A549 (cell line): ENCODE measurements at places on chromosomes 5 and 9. TPM values are rescaled to one million over a fixed set of nuclear protein-coding genes. Genes with fewer than 3 reads are reported as not detected.

Gene CTNND2
- not detected in 3 replicates for polyA plus RNA-seq

Gene OTP
- polyA plus RNA-seq = 0.03 to 0.04 TPM (median 0.04 TPM) in 3 replicates

Gene ANKRD20A1
- polyA plus RNA-seq = 0.14 to 0.51 TPM (median 0.25 TPM) in 3 replicates

Gene GCNT4
- polyA plus RNA-seq = 0.25 to 0.28 TPM (median 0.28 TPM) in 3 replicates

Gene CMBL
- 32.6 to 35.7 TPM (median 33.8 TPM) in 3 replicates for polyA plus RNA-seq

Gene MOB3B
- polyA plus RNA-seq = 5.7 to 7.6 TPM (median 6.4 TPM) in 3 replicates

Gene CCNJL
- 6.6 to 8.4 TPM (median 7.4 TPM) in 3 replicates for polyA plus RNA-seq

Gene HABP4
- 11.9 to 12.8 TPM (median 12.0 TPM) in 3 replicates for polyA plus RNA-seq

Gene SLC6A3
- polyA plus RNA-seq = 0.03 to 0.06 TPM (median 0.05 TPM) in 3 replicates

GRCh38 chr9:128615571-128615970 is 41.1 kb downstream of the DYNC2I2 start:
- DNase-seq = no peak

GRCh38 chr9:84917366-84918070 is 248.0 kb downstream of the NTRK2 start:
- DNase-seq = no peak

- DNase-seq = no peak
Measured at GRCh38 chr5:86536396-86536795, 81.3 kb upstream of the COX7C start.

- no peak for DNase-seq
Measured at GRCh38 chr5:32088214-32088613, 85.9 kb downstream of the GOLPH3 start.

DNA sequence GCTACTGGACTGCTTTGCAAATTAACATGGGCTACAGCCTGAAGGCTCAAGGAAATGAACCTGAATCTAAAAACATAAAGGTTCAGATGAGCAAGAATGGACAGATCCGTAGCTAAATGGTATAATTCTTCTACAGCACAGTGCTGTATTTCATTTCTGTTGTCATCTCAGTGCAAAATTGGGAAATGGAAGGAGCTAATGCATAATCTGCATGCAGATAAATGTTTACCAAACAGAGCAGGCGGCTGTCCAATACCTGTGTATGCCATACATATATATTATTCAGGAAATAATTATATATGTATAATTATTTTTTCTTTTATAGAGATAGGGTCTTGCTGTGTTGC is 4.3 kb upstream of the HSPA9 start:
- no peak for DNase-seq

DNA sequence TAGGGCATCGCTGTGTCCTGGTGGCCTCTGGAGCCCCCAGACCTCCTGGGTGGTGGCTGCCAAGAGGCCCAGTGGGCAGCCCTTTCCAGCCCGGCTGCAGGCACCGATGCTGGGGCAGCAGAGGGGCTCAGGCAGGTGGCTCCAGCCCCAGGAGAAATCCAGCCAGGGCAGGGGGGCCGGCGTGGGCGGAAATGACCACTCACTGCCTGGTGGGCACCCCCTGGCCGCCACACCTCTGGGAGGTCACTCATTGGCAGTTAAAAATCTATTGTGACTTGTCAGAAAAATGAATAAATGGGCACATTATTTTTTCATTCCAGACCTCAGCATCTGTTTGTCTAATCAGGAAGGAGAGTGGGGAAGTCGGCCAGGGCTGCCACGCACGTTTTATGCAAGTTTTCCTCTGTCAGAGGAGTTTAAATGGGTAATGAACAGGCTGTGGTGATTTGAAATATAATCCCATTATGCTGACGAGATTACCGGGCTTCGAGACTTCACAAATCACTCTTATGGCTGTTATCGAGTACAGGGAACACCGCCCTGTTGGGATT is 171.9 kb downstream of the GAPVD1 start:
- no peak for DNase-seq

DNA sequence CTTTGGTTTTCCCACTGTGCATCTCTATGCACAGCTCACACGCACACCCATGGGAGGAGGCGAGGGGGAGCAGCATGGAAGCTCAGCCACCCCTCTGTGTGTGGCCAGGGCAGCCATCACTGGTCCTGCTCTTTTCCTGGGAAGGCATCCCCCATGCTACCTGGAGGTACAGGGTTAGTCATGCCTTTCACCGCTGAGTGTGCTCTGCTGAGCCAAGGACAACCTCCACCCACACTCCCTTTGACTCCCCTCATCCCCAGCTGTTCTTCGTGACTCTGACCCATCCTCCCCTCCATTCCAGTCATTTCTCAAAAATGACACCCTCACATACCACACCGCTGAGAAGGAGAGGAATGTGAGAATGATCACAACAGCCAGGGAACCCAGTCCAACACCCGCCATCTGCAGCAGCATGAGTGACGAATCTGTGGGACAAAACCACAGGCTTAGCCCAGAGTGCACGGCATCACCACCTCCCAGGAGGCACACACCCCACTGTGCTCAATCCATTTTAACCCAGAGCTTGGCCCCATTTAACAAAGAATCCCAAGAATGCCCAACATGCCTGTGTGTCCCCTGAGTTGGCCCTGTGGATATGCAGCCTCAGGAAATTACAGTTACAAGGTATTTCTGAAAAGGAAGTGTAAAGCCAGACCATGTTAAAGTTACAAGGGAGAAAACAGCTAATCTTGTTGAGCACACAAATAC is 133.4 kb downstream of the SUSD1 start:
- DNase-seq = peak; percentile 77

DNA sequence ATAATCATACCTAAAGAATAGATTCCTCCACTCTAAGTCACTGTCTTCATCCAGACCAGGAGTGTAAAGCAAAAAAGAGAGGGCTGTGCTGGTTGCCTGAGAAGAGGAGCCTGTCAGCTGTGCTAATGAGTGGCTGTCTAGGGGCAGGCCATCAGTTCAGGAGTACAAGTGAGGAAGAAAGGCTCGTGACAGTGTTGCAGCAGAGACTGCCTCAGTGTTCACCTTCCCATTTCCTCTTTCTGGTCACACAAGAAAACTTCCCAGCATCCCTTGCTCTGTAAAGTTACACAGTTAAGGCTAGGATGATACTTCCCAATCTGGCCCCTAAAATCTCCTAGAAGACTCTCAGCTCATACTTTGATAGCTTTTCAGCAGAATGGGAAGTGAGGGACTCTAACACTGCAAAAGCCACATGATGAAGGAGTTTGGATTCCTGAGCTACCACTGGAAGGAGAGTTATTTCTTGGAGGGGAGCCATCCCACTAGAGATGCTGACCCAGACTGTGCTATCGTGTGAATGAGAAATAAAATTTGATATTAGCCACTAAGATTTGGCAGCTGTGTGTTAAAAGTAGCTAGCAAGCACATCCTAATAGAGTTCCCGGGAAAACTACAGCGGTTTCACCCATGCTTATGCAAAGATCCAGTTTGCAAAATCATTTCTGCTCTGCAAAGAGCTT is 67.1 kb downstream of the ADAMTS12 start:
- no peak for DNase-seq

DNA sequence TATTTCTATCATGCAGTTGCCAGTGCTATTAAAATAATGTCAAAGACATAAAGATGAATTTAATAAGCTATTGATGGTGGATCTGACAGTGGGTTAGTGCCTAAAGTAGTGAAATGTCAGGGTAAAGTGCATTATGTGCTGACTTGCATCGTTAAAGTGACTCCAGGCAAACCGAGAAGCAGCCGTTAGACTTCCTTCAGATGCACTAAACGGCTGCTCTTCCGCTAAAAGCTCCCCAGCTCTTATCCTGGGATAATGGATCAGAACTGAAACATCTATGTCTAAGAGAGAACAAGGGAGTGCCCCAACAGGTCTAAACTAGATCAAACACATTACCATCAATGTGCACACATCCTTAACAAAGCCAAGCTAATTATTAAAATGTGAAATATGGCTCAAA is 468.2 kb downstream of the NTRK2 start:
- DNase-seq = no peak

GRCh38 chr5:145924849-145925248 is 11.5 kb upstream of the SH3RF2 start:
- DNase-seq = no peak

DNA sequence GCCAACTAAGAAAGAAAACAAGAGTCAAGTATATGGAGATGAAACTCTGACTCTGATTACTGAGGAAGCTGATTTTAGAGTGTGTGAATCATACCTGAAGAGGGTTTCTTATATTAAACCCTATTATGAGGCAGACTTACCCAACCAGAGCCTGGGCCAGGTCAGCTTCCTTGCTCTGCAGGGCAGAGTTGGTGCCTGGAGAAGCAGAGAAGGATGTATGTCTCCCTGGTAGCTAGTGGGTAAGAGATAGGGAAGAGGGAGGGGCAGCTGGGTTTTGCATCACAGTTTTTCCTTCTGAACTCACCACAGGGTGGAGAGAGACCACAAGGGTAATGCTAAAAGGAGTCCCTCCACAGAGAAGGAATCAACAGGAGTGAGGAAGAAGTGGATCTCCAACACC is 104.1 kb downstream of the CMYA5 start:
- DNase-seq = no peak

GRCh38 chr5:143481697-143482531 is 78.4 kb upstream of the NR3C1 start:
- DNase-seq = no peak

- peak; percentile 75 for DNase-seq
Measured at GRCh38 chr9:107711542-107711941, 222.0 kb upstream of the KLF4 start.

GRCh38 chr9:76906647-76906975 is 697 bp upstream of the PRUNE2 start:
- no peak for DNase-seq

DNA sequence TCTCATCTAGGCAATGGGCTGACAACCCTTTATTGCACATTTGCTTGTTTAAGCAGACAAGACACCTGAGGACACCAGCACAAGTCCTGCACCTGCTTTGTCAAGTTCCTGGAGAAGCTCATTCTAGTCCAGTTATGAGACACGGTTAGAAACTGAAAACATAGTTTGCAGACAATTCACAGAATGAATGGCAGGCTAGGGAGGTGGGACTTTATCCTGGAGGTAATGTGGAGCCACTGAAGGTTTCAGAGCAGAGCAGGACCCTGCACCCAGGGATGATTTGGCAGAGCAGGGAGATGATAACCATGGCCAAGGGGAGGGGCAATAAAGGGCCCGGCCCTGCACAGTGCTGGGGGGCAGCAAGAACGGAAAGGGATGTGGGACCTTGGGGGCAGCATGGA is 50.7 kb upstream of the SLC25A51 start:
- no peak for DNase-seq

GRCh38 chr5:3362606-3362910 is 233.1 kb upstream of the IRX1 start:
- DNase-seq = no peak

DNA sequence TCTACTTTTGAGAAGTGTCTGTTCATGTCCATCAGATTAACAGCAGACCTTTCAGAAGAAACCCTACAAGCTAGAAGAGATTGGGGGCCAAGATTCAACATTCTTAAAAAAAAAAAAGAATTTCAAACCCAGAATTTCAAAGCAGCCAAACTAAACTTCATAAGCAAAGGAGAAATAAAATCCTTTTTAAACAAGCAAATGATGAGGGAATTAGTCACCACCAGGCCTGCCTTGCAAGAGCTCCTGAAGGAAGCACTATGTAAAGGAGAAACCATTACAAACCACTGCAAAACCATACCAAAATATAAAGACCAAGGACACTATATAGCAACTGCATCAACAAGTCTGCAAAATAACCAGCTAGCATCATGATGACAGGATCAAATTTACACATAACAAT is 124.6 kb upstream of the PDE4D start:
- no peak for DNase-seq

DNA sequence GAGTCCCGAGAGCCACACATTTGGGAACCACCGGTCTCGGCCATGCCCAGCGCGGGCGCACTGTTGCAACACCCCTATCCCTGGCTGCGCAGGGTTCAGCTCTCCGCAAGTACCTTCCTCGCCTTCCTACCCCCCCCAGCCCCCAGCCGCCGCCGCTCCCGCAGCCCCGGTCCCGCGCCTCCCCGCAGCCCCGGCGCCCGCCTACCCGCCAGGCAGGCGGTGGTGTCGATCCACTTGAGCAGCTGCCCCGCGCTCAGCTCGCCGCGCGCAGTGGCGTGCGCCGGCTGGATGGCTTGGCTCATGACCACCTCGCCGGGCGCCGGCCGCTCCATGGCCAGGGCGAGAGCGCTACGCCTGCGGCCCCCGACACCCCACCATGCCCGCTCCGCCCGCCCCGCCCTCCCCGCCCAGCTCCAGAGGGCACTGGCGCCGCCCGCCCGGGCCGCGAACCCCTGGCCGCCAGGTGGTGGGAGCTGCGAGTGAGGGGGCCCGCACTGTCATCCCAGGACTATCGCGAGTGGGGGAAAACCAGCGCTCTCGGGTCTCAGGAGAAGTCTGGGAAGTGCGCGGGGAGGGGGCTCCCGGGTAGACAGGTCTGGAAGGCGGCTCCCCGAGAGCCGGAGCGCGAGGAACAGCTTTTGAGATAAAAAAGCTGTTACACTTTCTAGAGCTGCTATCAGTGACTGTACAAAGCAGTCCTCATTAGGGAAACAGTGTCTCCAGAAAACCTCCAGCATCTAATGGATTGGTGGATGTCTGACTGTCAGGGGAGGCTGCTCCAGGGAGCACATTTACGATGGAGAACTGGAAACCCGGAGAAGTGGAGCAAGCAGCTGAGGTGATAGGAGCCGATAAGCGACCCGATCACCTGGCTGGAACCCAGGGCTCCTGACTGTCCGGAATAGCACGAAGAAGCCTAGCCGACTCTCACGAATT is at the start of gene ACOT12:
TSS of gene ACOT12 (minus strand) at position 352 of the 936 bp plus-strand sequence. CDS start at position 332, 20 bp downstream.
- no peak for DNase-seq

DNA sequence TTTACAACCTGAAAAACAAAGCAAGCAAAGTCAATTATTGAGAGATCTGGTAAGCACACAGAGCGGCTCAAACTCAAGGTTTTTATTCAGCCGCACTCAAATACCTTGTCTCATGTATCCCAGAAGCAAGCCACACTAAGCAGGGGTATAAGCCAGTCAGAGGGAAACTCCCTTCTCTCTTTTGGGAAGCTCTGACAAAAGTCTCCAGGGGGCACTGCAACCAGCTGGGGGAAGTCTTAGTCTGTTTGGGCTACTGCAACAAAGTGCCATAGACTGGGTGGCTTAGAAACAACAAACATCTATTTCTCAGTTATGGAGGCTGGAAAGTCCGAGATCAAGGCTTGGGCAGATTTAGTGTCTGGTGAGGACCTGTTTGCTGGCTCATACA is 246.0 kb downstream of the ENC1 start:
- no peak for DNase-seq

GRCh38 chr5:132733499-132734148 is 3.7 kb downstream of the KIF3A start:
- DNase-seq = no peak

DNA sequence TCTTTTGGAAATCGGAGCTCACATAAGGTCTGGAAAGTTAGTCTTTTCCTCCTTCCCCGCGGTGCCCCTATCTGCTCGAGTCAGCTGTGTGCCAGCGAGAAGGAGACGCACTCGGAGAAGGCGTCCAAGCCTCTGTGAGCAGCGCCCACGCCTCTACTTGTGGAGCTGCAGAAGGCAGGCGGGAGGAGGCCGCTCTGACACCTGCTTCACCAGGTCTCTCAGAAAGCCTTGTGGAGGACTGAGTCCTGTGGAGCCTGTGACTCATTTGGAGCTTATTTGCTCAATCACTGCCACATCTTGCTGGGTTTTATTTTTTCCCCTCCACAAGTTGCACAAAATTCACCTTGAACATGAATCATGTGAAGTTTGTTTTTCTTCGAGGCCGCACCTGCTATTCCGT is 117.5 kb downstream of the IRX2 start:
- DNase-seq = no peak
